ENCODE measurements at places on chromosomes 5 and 9.

DNA sequence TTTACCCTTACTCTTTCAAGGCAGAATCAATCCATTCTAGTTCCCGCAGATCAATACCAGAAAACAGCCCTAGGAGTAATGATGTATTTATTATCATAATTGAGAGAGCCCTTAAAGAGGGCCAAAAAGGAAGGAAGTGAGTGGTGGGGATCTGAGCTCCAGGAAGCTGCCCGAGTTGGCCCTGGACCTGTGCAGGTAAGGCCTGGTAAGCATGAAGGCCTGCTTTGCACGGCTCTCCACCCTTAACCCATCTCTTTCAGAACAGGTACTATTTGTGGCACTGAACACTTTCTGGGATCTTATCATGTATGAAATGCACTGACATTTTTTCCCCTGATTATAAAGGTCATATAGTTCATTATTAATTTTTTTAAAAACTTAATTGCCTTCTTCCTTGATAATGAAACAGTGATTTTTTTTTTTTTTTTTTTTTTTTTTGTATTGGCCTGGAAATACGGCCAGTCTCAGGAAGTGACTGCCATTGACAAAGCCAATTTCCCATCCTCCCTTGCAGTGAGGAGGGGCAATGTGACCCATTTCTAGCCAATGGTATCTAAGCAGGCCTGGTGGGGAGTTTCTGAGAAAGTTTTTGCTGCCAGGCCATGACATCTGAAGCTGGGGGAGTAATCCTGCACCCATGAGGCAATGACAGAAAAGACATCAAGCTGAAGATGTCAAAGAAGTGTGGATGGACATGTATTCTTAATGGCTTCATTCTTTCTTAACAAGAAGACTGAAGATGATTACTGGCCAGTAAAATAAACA lies 6.3 kb upstream of the MVB12B start:
- DNase-seq = no peak

DNA sequence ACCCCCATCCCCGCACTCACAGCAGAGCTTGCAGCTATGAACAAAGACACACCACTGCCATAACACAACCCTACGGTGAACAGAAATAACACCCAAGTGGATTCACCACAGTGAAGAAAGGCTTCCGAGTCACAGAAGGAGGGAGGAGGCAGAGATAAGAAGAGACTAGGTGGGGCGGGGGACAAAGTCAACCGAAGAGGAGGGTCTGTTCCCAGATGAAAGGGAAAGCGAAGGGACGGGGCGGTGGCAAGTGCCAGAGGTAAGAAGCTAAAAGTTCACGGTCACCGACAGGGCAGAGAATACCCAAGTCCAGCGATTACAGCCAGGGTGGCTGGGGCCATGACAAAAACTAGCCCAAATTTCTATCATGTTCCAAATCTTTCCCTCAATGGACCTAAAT lies 21.0 kb downstream of the EPB41L4B start:
- DNase-seq = no peak

DNA sequence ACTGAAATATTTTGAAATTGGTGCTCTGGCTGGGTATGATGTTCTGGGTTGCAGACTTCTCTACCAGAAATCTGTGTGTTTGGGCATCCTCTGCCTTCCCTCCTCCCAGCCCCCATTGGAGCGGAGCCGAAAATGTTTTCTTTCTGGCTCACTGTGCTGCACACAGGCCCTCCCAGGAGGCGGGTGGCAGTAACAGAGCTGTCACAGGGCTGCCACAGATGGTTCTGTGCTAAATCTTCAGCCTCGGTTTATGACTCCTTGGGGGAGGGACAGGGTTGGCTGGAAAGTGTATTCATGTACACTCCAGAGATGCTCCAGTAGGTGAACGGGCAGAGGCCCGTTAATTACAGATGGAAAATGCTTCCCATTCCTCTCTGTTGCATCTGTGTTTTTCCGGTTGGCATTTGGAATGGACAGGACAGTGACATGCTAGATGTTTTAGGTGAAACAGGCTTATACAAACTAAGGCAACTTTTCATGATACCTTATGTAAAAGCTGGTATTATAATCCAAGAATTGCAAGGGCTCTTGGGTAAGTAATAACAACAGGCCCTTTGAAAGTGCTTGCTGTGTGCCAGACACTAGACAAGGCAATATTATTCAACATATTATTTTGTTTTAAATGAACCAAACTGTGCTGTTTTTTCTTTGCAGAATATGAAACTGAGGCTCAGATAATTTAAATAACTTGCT lies 180.2 kb downstream of the ADCY2 start:
- no peak for DNase-seq

DNA sequence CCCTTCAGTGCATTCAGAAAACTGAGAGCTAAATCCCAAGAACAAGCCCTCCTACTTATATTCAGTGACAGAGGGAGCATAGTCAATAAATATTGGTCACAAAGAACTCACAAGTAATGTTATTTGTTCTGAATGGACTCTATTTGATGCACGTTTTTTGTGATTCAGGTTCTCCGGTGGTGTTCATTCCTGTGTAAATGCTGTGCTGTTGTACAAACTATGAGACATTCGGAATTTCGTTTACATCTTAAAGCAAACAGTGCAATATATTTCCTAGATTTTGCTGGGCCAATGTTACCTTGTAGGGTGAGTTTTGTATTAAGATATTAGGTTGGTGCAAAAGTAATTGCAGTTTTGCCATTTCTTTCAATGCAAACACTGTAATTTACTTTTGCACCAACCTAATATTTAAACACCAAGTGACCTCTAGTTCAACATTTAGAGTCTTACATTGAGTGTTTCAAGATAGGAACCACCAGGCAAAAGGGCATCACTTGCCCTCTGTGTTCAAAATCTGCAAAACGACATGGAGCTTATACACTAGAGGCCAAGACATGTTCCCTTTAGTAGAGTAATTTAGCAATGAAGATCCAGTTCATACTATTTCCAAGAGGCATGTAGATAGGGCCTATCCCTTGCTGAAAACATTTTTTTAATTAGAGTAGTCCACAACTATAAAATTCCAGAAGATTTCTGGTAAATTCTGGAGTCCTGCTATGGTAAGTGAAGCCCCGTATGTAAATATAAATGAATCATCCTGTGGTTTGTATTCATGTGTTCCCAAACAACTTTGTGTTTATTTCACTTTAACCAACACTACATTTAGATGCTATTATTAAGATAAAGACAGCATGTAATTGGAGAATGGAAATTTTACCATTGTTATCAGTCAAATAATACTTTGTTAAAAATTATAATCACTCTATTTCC lies 444.0 kb upstream of the PTGER4 start:
- DNase-seq = no peak

DNA sequence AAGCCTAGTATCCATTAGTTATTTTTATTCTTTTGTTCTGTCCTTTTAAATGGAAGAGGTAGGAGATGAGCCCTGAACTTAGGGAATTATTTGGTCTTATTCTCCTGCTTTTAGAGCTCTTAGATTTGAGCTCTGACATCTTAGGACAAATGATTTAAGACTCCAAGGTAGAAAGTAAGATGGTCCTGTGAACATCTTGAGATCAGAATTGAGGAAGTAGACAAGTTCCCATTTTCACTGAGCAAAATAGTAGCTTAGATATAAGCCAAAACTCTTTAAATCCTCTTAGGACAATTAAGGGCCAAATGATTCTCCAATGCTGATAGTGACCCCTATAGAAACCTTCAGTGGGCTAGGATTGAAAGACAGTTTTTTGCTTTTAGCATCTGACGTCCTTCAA lies 53.0 kb upstream of the RUSC2 start:
- DNase-seq = no peak

DNA sequence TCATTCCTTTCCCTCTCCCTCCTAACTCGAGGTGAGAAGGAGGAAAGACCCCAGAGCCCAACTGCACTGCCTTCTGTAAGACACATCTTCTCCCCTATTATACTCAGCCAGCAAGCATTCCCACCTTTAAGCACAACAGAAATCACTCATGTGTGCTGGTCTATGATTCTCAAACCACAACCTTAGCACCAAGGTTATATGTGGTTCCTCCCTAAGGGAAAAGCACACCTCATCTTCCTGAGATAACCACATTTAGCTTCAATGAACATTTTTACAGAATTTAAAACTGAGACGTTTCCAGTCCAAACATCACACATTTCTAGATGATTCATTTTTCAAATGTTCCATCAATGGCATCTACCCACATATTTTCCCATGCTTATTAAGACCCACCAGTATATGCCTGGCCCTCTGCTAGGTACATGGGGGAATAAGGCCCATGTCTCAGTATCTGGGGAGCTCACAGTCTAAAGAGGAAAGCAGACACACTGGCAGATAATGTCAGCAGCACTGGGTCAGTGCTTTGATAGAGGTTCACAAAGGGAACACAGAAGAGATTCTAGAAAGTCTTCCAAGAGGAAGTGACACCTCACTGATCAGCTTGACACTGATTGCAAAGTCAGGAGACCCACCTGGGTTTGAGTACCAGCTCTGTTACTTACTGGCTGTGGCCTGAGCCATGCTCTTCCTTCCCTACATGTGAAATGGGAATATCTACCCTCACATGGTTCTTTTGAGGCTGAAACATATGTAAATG lies 245.4 kb downstream of the DENND1A start:
- no peak for DNase-seq

- no peak for DNase-seq
Measured at GRCh38 chr5:102998224-102998623, 121.7 kb downstream of the GIN1 start.

All from adrenal gland (tissue), 19 donors.